Endodermal cell (in vitro differentiated cells): ENCODE measurements at places on chromosomes 13 and 19.

DNA sequence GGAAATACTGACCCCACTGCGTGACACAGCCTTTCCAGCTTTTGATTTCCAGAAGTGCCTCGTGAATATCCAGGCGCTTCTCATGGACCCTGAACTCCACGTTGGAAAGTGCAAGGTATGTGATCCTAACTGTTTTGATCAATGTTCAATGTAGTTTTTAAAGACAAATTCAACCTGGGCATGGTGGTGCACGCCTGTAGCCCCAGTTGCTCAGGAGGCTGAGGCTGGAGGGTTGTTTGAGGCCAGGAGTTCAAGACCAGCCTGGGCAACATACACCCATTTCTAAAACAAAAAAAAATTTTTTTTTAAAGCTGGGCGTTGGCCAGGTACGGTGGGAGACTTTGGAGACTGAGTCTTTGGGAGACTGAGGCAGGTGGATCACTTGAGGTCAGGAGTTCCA is 31.3 kb downstream of the CATSPERD start:
- no peak for DNase-seq

- no peak for DNase-seq
Measured at GRCh38 chr13:74450525-74450845, 316.3 kb upstream of the KLF12 start.

DNA sequence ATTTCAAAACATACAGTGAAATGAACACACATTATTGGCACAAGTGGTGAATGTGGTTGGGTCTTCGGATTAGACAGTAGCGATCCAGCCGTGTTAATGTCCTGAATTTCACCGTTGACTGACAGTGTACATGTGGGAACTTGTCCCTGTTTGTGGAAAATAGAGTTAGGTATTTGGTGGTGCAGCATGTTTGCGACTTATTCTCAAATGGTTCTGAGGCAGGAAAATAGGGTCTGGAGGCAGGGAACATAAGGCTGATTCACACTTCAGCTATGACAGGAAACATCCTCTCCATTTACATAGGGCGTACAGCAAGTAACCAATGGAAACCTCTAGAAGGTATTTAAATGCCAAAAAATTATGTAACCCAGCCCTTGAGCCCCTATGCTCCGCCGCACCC is 4.2 kb downstream of the LGALS7B start:
- no peak for DNase-seq

DNA sequence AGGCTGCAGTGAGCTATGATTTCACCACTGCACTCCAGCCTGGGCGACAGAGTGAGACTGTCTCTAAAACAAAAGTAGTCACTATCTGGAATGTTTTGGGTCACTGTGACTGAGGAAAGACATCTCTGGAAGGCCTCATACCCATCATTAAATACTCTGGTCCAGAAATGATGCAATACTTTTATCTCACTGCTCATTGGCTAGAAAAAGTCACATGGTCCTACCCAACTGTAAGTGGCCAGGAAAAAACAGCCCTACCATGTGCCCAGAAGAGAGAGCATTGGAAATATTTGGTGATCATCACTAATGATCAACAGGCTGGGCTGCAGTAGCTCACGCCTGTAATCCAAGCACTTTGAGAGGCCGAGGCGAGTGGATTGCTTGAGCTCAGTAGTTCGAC is 29.8 kb downstream of the PNPLA6 start:
- no peak for DNase-seq

DNA sequence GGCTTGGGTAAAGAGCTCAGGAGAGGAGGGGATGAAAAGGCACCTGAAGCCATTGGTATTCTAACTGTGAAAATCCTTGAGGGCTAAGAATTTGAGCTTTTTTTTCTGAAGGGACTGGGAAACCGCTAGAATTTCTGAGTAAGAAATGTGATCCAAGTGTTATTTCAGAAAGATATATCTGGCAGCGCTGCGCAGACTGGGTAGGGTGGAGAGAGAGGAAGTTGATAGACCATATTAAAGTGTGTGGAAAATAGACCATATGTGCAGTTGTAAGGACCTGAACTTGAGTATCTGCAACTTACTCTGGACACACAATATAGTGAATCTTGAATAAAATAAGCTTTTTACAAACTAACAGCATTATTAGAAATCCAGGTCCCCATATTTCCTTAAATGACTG is 427.4 kb downstream of the NDFIP2 start:
- no peak for DNase-seq

GRCh38 chr13:69683921-69684686 is 423.5 kb upstream of the ATXN8OS start:
- peak; percentile 40 for DNase-seq

- peak; percentile 86 for DNase-seq
Measured at GRCh38 chr19:50331221-50331993, 2.2 kb upstream of the KCNC3 start.
